CD4-positive, alpha-beta T cell treated with Interferon gamma for 1 hour (primary cell): ENCODE measurements at places on chromosomes 7 and 10.

DNA sequence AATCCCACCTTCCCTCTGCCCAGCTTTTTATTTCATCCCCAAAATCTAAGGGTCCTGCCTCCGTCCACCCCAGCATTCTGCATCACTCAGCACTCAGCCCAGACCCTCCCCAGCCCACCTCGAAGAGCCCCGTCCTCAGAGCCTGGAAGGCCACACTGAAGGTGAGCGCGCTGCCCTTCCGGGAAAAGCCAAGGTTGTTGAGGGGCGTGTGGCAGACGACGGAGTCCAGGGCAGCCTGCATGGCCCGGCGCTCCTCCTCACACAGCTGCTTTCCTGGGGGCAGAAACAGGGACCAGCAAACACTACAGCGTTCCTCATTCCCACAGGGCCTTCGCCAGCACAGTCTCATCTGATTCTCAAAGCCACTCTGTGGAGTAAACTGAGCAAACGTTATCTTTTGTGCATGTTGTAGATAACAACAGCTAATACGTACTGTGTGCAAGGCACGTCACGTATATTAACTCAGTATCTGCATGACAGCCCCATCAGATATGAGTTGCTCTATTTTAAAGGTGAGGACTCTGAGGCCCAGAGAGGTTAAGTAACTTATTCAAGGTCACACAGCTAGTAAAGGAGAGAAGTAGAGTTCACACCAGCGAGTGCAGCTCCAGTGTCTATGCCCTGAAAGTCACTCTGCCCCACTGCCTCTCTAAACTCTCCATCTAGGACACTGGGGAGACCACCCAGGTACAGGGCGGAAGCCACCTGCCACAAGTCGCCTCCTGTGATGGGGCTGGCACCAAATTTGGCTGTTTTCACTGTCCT lies 2.8 kb downstream of the TRAPPC14 start:
- DNase-seq, result no peak

GRCh38 chr10:688312-689120 lies 952 bp downstream of the DIP2C start:
- DNase-seq, result no peak

DNA sequence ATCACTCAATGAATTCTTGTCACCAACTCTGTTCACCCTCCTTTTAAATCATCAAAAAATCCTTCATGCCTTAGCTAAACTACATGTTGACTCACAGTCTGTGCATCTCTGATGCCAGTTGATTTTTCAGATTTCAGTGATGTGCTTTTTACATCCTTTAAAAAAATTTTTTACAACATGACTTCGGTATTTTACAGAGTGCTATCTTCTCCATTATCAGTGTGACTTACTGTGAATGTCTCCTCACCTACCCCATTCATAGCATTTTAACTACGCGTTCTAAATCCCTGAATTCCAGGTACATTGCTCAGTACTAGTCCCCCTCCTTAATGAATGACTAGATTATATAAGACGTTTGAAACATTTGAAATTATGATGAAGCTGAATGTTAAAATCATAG lies 98.7 kb downstream of the DNAH11 start:
- DNase-seq, result no peak

GRCh38 chr7:139817249-139817648 lies 11.8 kb upstream of the TBXAS1 start:
- no peak for DNase-seq

DNA sequence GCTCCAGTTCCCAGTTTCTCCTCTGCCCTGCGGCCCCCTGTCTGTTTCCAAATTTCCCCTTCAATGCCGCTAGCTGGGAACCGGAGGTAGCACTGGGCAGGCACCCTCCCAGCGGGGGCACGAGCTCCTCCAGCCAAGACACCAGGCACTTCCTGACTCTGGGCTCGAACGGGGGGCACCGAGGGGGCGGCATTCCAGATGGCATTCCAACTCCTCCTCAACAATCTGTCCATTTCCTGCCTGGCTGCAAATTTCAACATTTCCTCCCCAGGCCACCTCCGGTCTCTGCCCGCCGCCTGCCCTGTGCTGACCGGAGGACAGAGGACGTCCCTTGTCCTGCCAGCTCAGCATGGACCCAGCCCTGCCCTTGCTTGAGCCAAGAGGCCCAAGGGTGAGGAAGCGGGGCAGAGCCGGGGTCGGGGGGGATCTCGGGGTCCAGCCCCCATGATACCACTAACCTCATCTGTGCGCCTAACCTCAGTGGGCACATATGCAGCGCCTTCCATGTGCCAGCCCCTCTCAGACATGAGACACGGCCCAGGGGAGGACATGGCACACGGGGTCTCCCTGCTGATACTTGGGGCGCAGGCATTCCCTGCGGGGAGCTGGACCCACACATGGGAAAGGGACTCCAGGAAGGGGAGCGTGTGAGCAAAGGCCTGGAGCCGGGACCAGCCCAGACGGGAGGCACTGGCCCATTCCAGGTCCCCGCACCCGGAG lies 58.0 kb downstream of the PDGFA start:
- DNase-seq, result no peak

- DNase-seq, result peak; percentile 34
These were observed 256.4 kb downstream of the CAMK1D start for GRCh38 chr10:12605580-12606405.

DNA sequence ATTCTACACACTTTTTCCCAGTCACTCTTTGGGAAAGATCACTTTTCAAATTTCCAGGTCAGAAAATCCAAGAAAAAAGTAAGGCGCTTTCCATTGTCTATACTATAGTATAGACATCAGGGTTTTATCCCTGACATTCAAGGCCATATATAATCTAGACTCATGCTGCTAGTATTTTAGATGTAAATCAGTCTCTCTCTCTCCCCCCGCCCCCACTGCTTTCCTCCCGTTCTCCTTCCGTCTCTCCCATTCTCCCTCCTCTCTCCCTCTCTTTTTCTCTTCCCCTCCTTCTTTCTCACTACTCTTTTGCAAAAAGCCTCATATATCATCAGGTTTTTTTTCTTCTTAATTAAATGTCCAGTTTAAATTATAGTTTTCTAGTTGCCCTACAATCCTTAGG lies 154.8 kb downstream of the PHF14 start:
- DNase-seq, result no peak

DNA sequence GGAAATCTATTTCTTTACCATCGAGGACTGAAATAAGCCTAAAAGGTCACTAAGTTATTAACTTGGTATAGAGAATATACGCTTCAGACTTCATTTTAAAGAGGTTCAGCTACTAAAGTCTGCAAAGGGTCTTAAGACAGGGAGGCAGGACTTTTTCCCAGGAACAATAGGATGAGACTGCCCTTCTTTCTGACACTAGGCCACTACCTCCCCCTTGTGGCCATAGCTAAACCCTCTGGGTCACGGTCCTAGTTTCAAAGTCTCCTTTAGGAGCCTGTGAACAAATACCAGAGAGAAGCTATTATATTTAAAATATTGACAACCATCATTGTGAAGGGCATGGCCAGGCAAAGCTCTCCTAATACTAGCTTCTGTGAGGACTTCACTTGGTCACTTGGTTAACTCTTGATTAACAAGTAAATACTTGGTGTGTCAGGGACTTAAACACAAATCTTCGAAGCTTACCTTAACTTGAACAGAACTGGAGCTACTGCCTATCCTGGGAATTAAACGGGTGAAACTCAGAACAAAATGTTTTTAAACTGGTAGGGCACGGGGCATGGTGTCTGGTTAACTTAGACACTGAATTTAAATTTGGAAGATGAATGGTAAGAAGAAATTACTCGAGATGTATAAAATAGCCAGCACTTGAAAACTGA lies 75.6 kb downstream of the CCDC6 start:
- DNase-seq, result no peak
